ENCODE measurements at places on chromosomes 3 and 15.

DNA sequence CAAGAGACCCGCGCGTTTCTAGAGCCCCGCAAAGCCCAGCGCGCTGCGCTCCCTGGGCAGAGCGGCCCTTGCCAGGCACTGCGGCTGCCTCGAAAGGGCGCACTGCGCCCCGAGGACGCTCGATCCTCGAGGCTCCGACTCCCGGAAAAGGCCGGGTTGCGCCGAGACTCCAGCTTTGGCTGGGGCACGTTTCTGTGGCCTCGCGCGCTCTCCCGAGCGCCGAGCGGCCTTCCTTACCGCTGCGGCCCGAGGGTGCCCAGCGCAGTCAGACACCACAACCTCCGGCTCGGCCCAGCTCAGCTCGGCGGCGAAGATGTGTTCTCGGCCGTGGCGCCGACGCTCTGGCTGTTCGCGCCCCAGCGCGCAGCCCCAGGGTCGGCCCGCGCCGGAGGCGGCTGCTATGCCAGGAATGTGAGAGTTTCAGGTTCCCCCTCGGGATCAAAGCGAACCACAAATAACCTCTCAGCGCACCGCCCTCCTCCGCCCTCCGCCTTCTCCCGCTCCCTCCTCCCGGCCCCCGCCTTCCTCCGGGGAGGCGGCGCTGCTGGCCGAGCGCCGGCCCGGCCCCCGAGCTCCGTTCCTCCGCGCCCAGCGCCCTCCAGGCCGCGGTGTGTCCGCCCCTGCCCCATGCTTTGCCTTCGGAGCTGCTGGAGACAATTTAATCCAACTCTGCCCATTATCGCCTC, at the start of gene AMOTL2:
AMOTL2 (minus strand) TSS at position 343 of the 686 bp plus-strand sequence. CDS start 3,014 bp downstream, outside the sequence.
- peak; percentile 93 for DNase-seq

- no peak for DNase-seq
Observed at GRCh38 chr3:23872330-23872729, 44.5 kb downstream of the NKIRAS1 start.

DNA sequence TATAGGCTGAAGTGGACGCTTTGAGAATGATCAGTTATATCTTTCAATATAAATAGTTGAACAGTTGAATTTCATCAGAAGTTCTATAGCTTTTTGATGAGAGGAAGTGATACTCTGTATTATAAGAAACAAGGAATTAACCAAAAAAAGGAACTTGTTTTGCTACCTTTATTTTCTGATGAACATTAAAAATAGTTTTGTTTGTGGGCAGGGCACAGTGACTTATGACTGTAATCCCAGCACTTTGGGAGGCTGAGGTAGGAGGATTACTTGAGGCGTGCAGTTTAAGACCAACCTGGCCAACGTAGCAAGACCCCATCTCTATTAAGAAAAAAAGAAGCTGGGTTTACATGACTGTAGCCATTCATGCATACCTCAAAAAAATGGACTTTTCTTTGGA, 16.7 kb downstream of the BLOC1S6 start:
- DNase-seq: no peak

DNA sequence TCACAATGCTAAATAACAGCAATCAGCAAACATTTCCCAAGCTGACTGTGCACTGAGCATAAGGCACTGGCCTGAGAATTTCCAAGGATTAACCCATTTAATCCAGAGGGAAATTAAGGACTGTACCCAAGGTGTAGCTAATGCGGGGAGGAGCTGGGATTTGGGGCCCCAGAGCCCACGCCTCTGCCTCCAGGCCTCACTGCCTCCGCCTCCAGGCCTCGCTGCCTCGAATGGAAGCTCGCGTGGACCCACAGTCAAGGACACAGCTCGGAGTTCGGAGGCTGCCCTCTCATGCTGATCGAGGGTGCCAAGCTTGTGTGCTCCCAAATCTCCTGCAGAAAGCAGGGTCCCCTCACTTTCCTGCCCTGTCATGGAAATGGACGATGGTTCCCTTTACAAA, 76.5 kb upstream of the SNRPA1 start:
- no peak for DNase-seq

- DNase-seq: no peak
Observed at GRCh38 chr15:42623951-42624350, 48.5 kb downstream of the STARD9 start.

DNA sequence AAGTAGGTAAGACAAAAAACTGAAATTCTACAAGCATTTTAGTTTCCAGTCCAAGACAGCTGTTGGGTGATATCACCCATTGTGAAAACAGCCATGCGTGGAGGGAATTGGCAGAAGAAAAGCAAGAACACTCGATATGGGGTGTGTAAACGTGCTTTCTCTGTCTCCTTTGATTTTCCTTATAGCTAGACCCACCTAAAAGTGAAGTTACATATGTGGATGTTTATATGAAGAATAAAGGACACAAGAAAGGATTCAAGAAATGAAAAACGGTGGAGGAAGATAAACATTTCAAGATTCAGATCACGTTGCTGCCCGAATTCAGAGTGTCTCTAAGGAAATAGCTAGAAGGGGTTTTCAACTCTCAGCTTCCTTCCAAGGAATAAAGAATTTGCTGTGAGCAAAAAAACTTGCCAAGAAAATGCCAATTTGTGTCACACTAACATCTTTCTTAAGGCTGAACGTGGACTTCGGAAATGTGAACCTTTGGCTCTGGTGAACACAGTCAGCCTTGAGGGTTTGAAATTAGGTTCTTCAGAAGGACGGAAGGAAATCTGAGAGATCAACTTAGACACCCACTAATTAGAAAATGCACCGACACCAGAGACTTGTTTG, 269.0 kb upstream of the ADAMTS9 start:
- no peak for DNase-seq

DNA sequence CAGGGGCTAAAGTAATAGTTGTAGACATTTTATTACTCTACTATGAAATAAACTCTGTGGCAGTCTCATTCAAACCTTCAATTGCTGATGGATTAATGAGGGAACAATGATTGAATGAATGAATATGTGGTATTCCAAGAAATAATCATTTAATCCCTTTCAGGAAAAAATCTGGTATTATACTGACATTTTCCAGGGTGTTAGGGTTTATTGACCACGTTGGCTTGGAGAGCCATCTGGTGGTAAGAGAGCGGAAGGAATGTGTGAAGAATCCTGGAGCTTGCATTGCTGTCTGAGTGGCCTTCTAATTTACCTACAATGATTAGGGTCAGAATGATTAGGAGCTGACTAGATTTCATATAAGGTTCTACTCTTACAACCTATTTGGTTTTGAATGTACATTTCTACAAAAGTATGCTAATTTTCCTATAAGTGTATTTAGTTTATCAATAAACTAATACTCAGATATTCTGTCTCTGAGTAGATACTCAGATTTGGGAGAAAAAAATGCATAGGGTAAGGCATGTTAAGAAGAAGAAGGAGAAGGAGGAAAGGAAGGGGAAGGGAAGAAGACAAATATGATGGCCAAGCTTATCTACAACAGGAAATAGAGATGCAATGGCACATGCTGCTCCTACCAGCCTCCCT, 249.9 kb downstream of the ROBO1 start:
- no peak for DNase-seq

- DNase-seq: no peak
Observed at GRCh38 chr3:179956416-179956830, 80.3 kb downstream of the PEX5L start.

- DNase-seq: peak; percentile 54
Observed at GRCh38 chr3:196712514-196713413, 587 bp downstream of the PIGX start.

GRCh38 chr3:142779591-142779990, 55.8 kb downstream of the TRPC1 start:
- DNase-seq: no peak

Data from uterus (tissue), 4 donors.